ENCODE measurements at places on chromosomes 7 and 10.

DNA sequence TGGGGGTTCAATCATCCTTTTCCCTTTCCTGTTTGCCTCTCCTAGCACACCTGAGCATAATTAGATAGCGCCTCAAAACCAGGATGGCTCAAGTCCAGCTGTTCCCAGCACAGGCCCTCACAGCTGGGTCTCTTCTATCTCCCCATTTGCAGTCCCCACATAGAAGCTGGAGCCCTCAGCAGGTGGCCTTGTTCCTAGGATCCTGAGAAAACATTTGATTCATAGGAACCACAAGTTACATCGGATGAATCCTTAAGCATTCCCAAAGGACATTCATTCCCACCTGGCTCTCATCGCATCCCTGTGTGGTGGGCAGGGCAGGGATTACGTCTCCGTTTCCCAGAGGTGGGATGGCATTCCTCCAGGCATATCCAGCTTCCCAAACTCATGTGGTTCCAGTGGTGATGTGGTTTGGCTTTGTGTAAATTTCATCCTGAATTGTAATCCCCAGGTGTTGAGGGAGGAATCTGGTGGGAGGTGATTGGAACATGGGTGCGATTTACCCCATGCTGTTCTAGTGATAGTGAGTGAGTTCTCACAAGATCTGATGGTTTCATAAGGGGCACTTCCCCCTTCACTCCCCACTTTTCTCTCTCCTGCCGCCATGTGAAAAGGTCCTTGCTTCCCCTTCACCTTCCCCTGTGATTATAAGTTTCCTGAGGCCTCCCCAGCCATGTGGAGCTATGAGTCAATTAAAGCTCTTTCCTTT lies 49.8 kb upstream of the LEP start:
- DNase-seq = no peak

DNA sequence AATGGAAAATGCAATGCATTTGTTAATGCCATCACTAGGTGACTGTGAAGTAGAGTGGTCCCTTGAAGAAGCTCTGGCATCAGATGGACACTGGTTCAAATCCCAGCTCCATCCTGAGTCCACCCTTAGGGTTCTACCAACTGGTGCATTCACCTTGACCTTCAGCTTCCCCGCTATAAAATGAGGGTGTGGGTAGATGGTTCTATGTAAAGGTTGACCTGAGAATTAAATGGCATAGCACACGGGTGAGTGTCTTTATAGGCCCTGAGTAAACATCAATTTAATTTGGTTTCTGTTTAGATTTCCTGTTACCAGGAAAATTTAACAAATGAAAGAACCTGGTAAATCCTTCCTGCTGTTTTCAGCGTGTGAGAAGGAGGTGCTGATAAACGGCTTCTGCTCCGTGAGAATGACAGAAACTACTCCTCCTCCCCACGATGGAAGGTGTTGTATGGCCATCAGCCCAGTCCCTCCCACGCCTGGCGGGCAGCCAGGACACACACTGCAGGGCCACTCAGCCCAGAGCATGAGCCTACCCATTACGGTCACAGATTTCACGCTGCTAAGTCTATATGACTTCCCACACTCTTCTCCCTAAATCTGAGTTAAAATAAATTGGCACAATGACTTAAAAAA lies 210.1 kb downstream of the TNS3 start:
- no peak for DNase-seq

- DNase-seq = no peak
These were observed 107.1 kb upstream of the TMEM106B start for GRCh38 chr7:12103948-12104347.

GRCh38 chr7:66415659-66416265 lies 210.6 kb downstream of the TPST1 start:
- no peak for DNase-seq

- no peak for DNase-seq
These were observed 140.0 kb downstream of the ZNF365 start for GRCh38 chr10:62514079-62514693.

DNA sequence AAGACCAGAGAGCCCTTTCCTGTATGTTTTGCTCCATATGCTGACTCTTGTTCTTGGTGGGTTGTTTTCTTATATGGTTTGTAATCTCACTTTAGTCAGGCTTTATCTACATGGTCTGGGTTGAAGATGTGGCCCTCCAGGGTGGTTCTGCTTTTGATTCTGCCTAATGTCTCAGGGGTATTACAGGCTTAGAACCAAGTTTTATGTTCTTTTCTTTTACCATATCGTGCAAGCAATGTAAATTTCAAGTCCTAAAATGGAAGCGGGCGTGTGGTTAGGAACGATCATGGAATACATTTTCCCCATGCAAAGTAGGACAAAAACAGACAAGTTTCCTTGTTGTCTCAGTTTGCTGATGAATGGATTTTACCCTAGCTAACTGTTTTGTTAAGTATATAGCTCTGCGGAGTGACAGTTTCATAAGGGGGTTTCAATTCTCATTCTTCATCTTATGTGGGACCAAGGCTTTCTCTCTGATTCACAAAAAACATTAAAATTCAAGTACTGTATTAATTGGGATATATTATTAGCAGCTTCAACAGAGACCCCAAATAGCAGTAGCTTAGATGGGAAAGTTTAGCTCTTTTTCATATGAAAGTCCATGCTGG lies 58.7 kb downstream of the MTURN start:
- no peak for DNase-seq

DNA sequence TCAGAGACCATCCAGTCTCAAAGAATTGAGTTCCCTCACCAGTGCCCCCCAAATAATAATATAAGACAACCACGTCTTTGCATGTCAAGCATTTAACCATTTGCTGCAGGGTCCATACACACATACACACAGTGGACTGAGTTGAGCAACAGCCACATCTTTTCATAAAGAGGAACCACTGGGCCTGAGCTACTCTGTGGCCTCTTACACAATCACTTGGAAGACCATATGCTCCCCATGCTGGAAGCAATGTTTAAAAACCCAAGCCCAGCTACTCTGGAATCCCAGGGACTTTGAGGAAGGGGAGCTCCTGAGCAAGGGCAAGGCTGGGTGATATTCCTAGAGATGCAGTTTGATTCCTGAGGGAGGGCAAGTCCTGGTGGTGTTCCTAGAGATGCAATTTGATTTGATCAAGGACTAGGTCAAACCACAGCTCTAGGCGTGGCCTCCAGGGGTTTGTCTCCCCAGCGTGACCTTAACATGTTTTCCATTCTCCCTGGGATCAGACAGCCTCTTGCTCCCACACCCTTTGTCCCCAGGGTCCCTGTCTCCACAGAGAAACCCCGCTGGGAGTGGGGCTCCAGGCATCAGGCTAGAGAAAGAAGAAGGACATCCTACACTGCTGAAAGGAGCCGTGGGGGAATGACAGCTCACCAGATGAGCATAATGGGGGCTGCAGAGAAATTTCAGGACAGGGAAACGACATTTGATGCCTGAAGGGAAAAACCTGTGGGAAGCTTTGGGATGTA lies 376.2 kb upstream of the MGMT start:
- DNase-seq = no peak

- no peak for DNase-seq
These were observed 38.3 kb downstream of the WBP1L start for GRCh38 chr10:102781921-102782557.

GRCh38 chr10:95394161-95394880 lies 103.5 kb upstream of the PDLIM1 start:
- DNase-seq = no peak

Measured in activated CD8-positive, alpha-beta memory T cell treated with anti-CD3 and anti-CD28 coated beads for 4 hours (primary cell).